Iris pigment epithelial cell (primary cell): ENCODE measurements at places on chromosomes 5 and 9.

GRCh38 chr9:16207161-16207560, 654.3 kb downstream of the CCDC171 start:
- peak; percentile 71 for DNase-seq

DNA sequence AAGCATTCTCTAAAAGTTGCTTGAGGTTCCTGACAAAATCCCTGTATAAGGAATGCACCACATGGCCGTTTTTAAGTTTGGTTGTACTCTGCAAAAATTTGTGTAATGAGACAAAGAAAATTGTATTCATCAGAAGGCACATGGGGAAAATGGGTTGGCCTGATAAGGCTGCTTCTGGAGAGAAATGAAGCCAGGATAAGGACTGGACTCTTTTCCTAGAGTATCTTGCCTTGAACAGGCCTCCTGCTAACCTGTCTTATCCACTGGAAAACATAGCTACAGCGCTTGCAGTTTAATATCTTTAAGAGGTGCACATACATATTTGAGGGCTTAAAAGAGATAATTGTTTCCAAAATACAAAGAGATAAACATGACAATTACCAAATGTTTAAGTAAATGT, 41.4 kb upstream of the IFNK start:
- no peak for DNase-seq

DNA sequence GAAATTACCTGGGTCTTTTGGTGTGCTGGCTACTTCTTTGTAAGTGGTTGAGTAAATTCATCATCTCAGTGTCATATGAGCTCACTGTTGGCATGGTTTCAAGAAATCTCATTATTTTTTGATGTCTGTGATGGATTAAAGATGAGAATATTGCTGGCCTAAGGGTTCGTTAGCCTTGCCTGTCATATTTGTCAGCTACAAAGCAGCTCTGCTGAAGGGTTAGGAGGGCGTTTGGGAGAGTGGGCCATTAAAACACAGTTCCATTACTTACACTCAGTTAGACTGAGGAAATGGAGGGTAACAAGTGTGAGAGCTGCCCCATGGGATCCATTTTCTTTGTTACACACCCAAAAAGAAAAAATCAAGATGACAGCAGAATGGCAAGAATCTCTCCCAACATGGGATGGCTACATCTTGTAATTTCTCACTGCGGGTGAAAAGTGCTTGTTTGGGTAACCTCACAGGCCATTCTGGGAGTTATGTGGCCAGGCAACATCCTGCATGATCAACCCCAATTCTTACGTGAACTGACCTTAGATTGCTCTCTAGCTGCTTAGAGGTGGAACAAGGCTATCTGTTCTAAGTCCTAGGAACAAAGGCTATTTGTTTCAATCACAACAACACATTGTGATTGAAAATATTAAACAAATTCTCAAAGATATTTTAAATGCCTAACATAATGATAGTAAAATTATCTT, 609.5 kb upstream of the RGMB start:
- DNase-seq, result peak; percentile 17

DNA sequence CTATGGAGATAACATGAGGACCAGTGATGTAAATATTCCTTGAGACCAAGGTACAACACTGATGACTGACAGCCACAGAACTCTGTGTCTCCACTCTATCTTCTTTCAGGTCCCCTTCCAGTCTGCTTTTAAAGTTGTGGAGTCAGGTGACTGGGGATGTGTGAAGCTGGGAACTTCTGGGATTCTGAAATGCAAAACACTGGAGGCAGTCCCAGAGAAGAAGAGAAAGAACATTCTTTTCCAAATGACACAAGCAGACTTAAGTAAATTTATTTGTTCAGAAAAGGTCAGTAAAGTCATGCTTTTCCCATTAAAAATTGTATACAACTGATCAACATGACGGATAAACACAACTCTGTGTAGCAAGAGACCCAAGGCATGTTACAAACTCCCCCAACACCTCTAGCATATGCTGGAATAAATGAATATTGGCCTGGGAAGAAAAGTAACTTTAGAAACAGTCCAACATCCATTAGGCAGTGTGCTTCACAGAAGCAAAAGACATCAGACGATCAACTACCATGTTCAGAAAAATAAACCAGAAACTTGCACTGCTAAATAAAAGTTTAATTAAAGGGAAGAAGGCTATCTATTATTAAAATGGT, 92.4 kb upstream of the IFNK start:
- DNase-seq, result no peak

- peak; percentile 44 for DNase-seq
Observed at GRCh38 chr5:10268100-10268499, 18.0 kb downstream of the CCT5 start.

- no peak for DNase-seq
Observed at GRCh38 chr9:95140821-95141220, 176.7 kb downstream of the FANCC start.
